ENCODE measurements at places on chromosomes 3 and 15.

DNA sequence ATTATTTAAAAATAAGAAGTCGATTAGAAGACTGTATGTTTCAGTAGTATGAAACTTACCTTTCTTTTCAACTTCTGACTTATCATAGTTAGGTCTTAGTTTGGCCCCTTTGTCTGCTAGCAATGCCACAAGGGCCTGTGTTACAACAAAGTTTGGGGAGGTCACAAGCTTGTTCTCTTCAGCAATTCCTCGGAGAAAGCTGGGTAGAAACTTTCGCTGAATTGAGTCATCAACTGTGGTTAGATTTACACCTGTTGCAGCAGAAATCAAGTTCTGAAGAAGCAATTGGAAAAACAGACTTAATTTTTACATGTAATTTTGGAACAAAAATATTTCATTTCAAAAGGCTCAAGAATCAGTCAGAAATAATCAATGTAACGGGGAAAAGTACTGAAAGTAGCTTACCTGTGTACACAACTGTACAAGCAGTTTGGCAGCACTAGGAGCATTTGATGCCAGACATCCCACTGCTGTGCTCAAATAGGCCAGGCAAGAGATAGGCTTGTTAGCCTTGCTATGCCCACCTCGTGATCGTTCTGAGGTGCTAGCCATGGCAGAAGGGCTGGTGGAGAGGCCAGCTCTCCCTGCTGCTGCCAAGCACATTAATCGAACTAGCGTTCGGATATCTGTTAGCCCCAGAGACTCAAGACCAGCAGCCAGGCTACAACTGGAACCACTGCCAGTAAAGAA lies 58.6 kb downstream of the FBXL22 start:
- DNase-seq = no peak

GRCh38 chr15:62147551-62147950 lies 17.5 kb downstream of the C2CD4B start:
- no peak for DNase-seq

GRCh38 chr3:988785-989184 lies 104.0 kb upstream of the CNTN6 start:
- no peak for DNase-seq

DNA sequence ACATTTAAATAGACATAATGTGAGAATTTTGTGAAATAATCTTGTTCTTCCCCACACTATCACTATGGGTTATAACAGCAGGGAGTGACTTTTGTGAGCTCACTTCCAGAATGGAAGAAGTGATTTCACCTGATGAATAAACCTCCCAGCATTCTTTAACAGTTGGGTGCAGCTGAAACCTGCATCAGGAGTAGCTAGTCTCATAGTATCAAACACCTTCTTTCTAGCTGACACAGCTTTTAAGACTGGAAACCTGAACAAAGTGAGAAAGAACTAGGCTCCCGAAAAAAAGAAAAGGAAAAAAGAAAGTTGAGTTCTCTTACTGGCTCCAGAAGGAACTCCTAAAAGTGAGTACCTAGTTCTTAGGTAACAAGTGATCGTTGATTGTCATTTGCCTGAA lies 61.1 kb upstream of the UNC13C start:
- no peak for DNase-seq

GRCh38 chr15:89613031-89613430 lies 37.8 kb downstream of the TICRR start:
- no peak for DNase-seq

DNA sequence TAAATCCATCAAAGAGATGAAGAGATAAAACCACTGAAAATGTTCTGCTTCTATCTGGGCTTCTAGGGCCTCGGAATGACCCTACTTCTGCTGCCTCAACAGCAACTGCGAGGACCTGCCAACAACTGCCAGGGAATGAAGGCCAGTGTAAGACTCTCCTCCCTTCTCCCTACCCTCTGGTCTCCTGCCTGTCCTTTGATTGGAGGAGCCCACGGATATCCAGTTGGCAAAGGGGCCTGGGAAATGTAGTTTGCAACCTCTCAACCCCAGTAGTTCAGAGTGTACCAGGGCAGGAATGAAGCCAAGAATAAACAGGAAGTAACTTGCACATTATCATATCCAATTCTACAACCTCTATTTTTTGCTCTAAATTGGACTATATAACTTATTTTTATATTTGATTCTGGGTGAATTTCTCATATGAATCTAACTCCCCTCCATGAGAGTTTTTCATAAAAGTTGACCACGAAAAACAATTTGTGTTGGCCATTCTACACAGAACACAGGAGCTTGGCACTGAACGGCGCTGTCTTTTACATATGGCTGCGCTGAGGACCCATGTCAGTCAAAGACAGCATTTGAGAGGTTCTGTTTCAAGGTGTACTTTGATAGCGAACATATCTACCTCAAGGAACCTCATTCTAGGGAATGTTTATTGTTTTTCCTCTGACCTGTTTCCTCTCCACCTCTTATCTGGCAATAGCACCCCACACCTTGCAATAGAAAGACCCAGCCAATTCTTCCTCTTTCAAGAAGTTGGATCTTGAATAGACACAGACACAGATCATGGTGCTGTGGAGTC lies 91.1 kb upstream of the RNF7 start:
- DNase-seq = peak; percentile 43

Measured in left hindlimb (tissue), 1 donor.